ENCODE measurements at places on chromosomes 2 and 18. TPM values are rescaled to one million over a fixed set of nuclear protein-coding genes. Genes with fewer than 3 reads are reported as not detected.

Gene RAPGEF4
- total RNA-seq: 9.3 TPM

Gene TNFRSF11A
- 2.7 TPM for total RNA-seq

Gene CXCR4
- total RNA-seq: 39.8 TPM

Gene CRACDL
- 12.4 TPM for total RNA-seq

- DNase-seq: no peak
These were observed 94.6 kb downstream of the MC4R start for GRCh38 chr18:60277855-60278480.
